Posterior vena cava (tissue), 2 donors: ENCODE measurements at places on chromosomes 6 and 20. TPM values are rescaled to one million over a fixed set of nuclear protein-coding genes. Genes with fewer than 3 reads are reported as not detected.
A peak's percentile ranks its signal among the peaks of the same experiment; 100 is the strongest.

The PRDM1 gene
- 2.4 TPM for total RNA-seq

The COMMD7 gene
- 38.9 TPM for total RNA-seq

DNA sequence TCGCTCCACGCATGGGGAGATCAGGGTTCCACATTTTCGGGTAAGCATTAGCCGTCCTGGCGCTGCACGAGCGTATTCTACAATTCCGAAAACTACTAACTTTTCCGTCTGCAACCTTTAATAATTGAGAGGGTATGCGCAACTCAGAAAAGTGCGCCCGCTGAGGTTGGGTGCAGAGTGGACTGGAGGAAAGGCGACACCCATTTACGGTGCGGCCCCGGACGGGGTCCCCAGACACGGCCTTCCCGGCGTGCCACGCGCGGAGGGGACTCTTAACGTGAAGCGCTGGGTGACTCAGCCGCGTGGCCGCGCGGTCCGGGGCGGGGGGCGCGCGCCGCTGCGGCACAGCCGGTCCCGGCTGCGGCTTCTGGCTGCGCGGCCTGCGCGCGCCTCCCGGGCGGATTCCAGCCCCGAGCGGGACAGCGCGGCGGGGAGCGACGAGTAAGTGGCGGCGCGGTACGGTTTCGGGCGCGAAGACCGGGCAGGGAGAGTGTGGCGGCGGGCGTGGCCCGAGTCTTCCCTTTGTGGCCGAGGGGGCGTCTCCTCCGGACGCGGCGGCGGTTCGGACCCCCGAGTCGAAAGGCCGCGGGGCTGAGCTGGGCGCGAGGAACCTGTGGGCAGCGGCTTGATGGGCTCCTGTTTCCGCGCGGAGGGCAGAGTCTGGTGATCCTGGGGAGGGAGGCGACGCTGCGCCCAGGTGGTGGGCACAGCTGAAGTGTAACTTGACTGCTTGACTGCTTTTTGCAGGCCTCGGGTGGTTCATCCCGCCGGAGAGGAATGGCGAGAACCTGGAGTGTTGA is at the start of the genes KCTD20 and PXT1:
Gene KCTD20, plus strand, starts transcription at position 330 of the 800 bp plus-strand sequence. CDS start 27,098 bp downstream, outside the sequence.
Gene PXT1, minus strand, starts transcription at position 184 of the 800 bp plus-strand sequence. CDS start 16,772 bp downstream, outside the sequence.
- DNase-seq, result peak; percentile 96

DNA sequence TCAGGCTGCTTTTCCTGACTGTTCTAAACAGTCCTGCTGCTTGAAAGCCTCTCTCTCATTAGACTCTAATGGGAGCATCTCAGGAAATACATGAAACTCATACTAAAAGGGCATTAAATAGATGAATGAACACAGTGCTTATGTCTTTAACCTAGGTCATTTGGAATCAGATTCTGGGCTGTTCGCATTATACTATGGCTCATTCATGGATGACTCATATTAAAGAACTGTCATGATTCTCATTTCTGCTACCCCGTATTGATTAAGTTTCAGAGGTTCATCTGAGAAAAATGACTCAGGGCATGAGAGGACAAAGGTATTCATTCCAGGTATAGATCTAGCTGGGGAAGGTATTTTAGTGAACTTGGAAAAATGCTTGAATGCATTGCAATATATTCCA is 335.5 kb downstream of the GJA1 start:
- no peak for DNase-seq

GRCh38 chr6:15148356-15148946 is 97.4 kb upstream of the JARID2 start:
- no peak for DNase-seq
